ENCODE measurements at places on chromosomes 4 and X.

- DNase-seq = no peak
These were observed 456.1 kb downstream of the KCTD8 start for GRCh38 chr4:43992552-43992951.

GRCh38 chrX:69914781-69915180 is 135.0 kb downstream of the AWAT2 start:
- no peak for DNase-seq

- no peak for DNase-seq
These were observed 142.8 kb downstream of the NDST3 start for GRCh38 chr4:118177126-118177525.

DNA sequence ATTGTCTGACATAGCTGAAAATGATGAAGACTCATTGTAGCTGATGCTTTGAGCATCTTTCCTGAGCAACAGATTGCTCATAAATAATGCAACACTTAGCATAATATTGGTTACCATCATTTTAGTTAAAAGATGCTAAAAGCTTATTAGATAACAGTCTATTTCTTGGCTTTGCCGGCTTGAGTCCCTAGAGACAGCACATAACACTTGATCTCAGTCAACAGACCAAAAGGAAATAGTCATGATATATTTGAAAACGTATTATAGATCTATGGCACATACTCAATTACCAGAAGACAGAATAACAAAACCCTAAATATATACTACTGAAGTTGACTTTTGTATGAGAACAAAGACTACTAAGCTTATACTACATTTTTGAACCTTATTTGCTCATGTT is 846.7 kb upstream of the EPHA5 start:
- no peak for DNase-seq

DNA sequence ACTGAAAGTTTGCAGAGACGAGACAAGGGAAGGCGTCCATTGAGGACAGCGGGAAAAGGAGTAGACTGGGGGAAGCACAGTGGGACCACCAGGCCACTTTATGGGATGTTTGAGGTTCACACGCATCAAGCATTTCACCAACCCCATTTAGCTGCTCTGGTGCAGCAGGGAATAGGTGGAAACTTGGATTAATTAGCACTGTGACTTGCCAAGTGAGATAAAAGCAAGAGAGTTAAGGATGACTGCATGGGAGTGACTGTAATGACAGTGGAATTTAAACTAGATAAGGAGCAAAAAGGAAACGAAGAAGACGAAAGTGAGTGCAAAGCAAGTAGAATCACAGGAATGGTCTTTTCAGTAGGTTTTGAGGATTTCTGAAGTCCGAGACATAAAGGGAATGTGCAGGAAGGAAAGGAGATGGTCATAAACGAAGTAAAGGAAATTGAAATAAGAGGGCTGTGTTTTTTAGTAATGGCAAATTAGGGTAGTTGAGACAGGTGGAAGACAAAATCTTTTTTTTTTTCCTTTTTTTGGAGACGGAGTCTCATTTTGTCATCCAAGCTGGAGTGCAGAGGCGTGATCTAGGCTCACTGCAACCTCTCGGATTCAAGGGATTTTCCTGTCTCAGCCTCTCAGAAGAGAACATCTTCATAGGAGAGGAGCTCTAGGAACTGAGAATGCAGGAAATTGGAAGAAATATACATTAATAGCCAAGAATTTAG is 119.0 kb upstream of the MAP9 start:
- no peak for DNase-seq

DNA sequence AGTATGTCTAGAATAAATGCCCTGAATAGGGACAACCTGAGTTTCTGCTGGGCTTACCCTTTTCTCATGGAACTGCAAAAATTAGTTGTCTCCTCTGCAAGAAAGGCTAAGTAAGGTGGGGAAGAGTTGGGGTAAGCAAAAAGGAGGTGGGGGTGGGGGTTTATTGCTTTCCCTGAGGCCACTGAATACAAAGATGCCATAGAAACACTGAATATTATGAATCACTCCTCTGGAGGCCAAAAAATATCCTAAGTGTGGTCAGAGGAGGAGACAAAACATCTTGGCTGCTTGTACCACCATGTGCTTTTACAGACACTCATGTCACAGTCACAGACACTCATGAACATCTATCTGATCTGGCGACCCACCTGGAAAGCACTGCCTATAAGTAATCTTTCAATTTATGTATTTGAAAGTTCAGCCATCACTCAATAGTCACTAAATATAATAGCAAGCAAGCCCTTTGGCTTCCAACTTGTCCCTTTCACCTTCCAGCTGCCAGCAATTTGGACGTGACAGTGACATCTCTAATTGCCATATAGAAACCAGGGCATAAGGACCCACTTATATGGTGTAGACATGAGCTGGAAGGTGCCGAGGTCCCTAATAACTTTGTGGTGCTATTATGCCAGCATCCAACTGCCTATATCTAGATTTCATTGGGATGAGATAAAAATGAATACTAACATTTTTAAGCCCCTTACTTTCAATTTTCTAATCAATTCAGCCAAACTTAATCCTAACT is 122.7 kb upstream of the CBR4 start:
- no peak for DNase-seq

DNA sequence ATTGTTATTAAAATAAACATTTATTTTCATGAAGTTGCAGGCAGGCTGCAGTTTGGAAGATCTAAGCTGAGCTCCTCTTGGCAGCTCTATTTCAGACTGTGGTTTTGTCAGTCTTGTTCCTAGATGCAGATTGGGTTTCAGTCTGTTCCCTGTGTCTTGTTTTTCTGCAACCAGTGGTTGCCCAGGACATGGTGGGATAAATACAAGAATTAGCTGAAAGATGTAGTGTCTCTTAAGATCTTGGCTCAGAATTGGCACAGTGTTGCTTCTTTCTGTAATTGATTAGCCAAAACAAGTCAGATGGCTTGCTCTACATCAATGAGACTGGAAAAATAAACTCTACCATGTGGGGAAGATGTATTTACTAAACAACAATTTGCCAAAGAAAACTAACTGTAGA is 283.0 kb upstream of the BOD1L1 start:
- DNase-seq = no peak

DNA sequence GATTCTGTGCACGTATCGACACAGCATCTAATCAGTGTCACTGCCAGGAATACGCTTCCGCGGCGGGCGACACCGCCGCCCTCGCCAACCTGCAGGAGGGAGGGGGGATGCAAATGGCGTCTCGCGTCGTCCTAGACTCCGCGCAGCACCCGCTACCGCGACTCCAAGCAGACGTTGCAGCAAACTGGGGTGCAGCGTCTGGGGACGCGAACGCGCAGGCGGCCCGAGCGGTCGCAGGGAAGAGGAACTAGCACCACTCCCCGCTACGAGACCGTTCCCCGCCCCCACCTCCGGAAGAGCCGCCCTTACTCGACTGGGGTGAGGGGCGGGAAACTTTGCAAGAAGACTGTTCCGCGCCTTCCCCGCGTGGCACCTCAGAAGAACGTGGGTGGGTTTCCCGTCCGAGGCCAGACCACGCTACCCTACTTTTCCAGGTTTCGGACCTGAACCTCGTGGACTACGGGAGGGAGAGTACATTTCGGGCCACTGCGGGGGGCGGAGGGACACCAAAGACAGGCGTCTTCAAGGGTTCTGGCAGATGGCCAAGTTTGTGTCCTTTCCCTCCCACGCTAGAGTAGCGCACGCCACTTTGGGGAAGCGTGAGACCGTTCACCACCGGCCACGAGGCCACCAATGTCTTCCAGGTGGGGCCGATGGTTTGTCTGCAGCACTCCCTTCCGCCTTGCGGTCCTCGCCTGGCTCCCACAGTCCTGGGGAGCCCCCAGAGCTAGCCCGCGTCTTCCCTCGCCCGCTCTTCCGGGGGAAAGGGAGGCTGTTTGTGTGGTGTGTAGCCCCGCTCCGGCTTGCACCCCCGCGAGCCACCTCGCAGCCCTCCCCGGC is 78.0 kb upstream of the BCOR start:
- peak; percentile 63 for DNase-seq

Data from T follicular helper cell (primary cell).